ENCODE measurements at places on chromosomes 3 and 15.

DNA sequence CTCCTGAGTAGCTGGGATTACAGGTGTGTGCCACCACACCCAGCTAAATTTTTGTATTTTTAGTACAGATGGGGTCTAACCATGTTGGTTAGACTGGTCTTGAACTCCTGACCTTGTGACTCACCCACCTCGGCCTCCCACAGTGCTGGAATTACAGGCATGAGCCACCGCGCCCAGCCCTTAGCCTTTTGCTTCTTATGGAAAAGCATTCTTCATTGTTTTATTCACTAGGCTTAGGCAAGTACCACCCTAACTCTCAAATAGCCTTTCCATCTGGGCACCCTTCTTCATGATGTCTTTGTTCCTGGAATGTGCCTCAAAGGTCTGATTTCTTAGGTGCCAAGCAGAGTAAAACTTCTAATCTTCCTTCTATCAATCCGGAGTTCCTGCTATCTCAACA, 641.8 kb downstream of the FHIT start:
- DNase-seq: no peak

DNA sequence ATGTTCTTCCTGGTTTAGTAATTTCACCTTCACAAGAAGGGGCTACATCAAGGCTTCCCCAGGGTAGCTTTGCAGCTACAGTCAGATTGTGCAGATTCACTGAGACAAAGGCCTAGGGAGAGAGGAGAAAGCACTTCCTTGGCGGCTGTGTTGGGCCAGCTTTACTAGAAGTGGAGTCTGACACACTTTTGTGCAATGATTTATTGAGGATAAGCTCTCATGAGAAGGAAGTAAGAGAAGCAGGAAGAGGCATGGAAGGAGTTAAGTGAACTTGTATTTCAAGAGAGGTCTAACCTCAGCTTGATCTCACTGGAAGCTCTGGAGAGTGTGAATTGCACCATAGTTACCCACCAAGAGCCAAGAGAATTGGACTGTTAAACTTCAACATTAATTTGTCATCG, 78.9 kb downstream of the TGFBR2 start:
- DNase-seq: no peak

GRCh38 chr3:52834871-52835501, at the start of gene MUSTN1:
Gene MUSTN1 (minus strand): TSS chr3:52835019. CDS start chr3:52834948, 71 bp downstream.
- DNase-seq: no peak

DNA sequence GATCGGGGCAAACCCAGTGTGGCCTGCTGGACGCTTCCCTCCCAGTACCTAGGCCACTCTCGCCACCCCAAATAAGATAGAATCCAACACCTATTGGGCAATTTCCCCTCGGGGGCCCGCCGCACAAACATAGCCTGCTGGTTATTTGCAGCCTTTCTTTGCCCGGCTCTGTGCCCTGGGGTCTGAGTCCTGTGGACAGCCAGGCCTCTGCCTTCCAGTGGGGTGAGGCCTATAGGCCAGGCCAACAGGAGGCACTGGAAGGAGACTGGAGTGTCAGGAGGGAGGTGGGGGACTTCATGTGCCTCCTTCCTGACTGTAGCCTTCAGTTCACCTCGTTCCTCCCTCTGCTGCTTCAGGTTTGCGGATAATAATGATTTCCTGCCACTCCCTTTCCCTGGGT, 47.4 kb upstream of the LDHAL6B start:
- no peak for DNase-seq

- peak; percentile 28 for DNase-seq
Observed at GRCh38 chr3:32577581-32578556, 7.2 kb upstream of the DYNC1LI1 start.

- DNase-seq: no peak
Observed at GRCh38 chr3:176046703-176047102, 1150.6 kb downstream of the TBL1XR1 start.

- DNase-seq: no peak
Observed at GRCh38 chr3:166455744-166456143, 618.5 kb upstream of the BCHE start.

DNA sequence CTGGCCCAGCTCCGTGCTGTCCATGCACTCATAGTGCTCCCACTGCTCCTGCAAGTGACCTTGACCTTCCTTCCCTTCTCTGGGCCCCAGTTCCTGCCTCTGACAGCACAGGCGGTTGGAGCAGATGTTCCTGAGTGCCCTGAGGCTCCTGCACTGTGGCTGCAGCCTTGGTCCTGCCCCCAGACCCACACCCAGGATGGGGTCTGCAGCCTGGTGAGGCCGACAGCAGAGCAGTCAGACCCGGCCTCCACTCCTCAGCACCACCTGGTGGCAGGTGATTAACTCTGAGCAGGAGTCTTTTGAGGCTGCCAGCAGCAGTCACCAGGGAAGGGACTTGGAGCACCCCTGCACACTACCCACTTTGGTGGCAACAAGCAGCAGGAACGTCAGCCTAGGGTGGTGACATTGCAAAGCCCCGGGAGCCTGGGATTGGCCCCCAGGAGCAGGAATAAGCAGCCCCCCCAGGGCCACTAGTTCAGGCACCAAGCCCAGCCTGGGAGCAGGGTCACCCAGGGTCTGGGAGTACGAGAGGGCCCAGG, 64.6 kb downstream of the CYP11A1 start:
- no peak for DNase-seq

DNA sequence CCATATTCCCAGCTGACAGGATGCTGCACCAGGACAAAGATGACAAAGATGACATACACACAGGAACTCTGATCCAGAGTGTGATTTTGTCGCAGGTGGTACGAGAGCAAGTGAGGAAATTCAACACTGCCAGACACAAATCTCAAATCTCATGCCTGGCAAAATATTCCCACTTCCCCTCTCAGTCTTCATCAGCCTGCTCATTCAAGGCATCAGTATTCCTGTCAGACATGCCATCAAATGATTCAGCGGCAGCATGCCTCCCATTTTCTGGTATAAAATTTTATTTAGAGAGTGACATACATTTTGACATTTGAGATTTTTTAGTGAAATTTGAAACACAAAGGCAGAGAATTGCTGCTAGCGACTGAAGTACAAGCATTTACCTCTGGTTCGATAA, 228.1 kb upstream of the LMCD1 start:
- no peak for DNase-seq

GRCh38 chr3:46564190-46565021, 1.7 kb downstream of the LRRC2 start:
- no peak for DNase-seq

All from AG09309 (cell line).